ENCODE measurements at places on chromosomes 1 and 21.

DNA sequence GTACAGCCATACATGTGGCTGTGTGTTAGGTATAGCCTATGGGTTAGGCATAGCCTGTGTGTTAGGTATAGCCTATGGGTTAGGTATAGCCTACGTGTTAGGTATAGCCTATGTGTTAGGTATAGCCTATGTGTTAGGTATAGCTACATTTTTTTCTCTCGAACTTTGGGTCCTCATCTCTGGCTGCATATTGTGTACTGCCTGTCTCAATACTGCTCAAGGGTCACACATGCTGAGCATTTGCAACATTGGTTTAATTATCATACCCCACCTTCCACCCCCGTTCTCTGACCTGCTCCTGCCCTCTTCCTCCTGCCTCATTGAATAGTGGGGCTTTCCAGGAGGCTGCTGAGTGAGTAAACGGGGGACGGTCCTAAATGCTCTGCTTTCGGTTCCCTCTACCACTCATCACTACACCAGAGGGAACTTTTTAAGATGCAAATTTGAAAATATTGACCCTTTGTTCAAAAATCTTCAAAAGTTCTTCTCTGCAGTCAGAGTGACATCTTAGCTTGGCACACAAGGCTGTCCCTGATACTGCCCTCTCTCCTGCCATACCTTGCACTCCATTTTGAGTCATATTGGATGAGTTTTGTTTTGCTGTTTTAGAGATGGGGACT is 17.8 kb downstream of the OR2B11 start:
- peak; percentile 82 for DNase-seq

DNA sequence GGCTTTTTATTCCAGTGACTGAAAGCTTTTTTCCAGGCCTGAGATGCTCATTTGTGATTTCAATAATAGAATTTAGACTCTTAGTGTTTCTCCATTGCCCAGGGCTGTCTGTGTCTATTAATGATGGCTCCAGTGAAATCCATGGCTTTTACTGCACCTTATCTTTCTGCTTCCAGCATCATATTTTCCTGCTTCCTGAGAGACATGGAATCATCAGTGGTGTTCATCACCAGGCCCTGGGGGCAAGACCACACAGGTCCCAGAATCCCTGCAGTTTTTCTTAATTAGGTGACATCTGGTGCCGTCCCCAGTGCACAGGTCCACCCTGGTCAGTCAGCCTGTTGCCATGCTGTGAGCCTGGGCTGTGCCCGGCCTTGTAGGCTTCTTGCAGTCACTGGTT is 15.5 kb downstream of the NT5C1A start:
- DNase-seq, result no peak

DNA sequence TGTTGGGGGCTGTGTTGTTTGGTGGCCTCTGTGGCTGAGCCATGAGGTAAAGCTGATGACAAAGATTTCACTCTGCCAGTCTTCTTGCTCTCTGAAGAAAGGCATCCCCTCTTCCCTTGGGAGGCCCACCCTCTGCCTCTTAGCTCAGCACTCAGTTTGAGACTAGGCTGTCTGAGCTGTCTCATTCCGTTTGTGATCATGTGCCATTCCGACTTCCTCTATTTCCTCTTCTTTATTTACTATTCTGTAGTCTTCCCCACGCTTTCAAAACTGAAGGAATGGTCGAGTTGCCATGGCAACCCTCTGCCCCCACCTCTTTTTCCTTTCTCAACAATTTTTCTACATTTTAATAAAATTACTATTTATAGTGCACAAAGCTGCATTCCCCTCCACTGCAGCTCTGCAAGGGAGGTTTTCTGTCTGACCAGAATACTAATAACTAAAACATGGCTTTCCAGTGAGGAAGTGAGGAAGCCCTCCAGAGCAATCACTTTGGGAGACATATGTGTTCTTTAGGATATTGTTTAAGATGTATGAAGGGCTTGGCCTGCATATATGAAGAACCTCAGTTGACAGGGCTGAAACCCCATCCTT is 30.8 kb downstream of the KCNA3 start:
- DNase-seq, result no peak

- no peak for DNase-seq
Measured at GRCh38 chr1:161381707-161382106, 14.0 kb upstream of the CFAP126 start.

DNA sequence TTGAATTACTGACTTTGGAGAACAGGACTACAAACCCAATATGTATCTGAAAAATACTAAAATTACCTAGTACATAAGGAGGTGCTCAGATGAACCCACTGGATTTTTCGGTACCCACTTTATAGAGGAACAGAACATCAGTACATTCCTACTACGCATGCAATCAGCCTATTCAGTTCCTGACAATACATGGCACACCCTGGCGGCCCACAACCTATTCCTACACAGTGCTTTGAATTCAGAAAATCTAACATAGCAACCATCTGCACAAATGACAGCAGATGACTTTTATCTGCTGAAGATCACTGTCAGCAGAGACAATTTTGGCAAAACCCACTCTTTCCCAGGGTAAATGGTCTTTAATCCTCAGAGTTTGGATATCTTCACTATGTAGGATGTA is 257.1 kb upstream of the GREM2 start:
- DNase-seq, result no peak

DNA sequence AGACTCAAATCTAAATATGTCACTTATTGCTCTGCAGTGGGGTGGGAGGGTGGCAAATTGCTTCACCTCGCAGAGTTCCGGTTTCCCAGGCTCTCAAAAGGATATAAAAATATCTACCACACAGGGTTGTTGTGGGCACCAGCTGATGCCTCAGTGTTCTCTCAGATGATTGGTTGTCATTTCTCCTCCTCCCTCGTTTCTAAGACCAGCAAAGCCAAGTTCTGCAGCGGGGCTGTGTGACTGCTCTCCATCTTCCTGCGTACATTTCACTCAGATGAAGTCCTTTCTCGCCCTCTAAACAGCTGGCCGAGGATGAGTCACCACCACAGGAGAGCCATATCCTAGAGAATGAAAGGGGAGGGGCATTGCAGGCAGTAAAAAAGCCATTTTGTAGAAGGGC is 35.0 kb upstream of the VWA5B1 start:
- DNase-seq, result no peak

GRCh38 chr1:198529414-198529813 is 11.1 kb downstream of the ATP6V1G3 start:
- no peak for DNase-seq

- no peak for DNase-seq
Measured at GRCh38 chr1:185464777-185465176, 147.7 kb upstream of the IVNS1ABP start.

DNA sequence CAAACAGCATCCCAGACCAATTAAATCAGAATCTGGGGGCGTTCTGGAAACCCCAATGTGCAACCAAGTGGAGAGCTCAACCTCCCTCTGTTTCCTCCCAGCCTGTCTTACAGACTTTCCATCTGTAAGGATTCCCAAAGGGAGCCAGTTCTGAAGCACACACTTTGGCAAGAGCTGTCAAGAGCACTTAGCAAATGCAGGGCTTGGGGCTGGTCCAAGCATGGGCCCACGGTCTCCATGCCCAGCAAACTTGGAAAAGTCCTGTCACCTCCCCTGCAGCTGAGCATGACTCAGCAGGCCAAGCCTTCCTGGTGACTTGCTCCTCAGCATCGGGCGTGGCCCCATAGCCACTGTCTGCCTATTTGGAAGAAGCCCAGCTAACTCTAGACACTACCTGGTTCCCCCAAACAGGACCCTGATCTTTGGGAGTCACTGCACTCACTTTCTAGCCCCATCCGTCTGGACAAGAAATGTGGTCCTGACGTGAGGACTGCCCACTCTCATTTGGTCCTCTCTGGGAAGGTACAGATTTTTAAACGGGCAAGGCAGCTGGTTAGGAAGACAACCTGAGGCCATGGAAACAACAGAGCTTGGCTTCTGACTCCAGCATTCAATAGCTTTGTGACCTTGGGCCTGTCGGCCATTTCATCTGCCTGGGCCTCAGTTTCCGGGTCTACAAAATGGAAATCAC is 16.9 kb downstream of the SLC2A1 start:
- no peak for DNase-seq

GRCh38 chr1:45393718-45394302 is 53.6 kb upstream of the MUTYH start:
- peak; percentile 42 for DNase-seq

DNA sequence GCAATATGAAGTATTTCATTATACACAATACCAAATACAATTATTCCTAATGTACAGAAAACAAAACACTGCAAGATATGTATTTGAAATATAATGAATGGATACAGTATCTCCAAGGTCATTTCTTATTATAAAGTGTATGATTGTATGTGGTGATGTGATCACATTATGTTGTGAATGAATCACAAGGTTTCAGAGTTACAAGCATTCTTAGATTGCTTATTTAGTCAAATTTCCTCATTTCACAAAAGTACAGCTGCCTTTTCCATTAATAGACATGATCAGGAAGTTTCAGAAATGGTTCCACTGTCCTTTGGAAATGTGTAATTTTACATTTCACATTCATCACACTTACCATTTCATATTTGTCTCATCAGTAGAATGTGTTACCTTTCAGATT is 28.3 kb upstream of the NEK7 start:
- DNase-seq, result no peak

GRCh38 chr1:165858364-165858823 is 31.0 kb downstream of the UCK2 start:
- no peak for DNase-seq

Measured in GM10248 (cell line).